ENCODE measurements at places on chromosomes 4 and X.

DNA sequence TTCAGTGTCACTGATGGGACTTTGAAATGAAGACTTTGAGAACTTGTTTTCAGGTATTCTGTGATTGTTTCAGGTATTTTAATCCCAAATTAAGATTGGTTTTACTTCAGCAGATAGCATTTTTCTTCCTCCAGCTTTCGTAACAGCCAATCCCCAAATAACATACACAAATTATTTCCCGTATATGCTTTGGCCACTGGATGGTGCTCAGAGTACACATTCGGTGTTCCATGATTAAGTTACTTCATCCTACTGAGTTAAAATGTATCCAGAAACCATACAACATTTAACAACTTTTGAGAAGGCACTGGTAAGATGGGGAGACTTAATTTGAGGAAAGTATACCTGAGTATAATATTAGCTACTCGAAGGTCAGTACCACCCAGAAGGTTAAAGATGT, 233.4 kb upstream of the FAM47A start:
- DNase-seq: no peak

DNA sequence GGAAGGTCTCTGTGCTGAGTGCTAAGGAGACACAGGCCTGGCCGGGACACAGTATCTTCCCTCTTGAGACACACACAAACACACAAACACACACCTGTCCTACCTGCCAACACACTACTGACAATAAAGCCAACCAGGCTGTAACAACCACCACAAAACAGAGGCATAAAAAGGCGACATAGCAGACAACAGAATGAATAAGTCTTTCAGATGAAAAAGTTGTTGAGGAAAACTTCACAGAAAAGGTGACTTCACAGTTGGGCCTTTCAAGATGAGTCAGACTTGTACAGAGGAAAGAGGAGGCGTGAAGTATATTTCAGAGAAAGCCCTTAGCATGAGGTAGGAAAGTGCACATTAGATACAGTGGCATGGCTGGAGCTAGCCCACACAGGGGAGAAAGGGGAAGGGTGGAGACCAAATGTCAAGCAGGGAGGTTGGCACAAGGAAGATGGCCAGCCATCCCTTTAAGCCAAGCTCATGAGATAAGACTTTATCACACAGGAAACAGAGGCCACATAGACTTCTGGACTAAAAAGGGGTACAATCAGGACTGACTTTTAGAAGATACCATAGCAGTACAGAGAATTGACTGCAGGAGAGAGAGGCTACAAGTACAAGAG, 54.0 kb downstream of the SLC9A7 start:
- no peak for DNase-seq

DNA sequence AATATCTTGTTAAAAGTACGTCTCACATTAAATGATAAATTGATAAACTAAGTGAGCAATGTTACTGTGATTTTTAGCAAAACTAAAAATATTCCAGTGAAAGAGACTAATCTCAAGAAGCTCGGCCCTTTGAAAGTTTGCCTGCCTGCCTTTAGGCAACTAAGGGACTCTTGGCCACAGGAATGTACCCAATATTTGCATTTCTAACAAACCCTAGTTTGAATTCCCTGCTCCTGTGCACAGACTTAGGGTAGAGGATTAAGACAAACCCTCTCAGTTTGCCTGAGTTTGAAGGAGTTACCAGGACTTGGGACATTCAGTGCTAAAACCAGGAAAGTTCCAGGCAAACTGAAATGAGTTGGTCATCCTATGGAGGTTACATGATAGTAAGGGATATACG, 157.1 kb downstream of the SCFD2 start:
- no peak for DNase-seq

DNA sequence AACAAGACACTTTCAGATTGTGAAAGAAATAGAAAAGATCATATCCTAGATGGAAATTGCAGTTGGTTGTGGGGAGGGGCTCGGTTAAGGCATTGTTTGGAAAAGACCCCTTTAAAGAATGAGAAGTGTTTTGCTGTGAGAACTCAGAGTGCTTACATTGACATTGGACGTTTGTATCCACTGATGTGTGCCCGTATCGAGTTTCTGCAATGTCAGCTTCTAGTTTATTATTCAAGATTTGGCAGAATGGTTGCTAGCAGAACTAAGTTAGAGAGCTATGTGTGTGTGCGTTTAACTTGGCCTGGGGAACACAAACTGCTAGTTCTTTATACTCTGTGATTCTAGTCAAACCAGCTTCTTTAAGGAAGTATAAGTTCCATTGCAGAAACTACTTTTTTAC, 2702.5 kb downstream of the PCDH7 start:
- DNase-seq: no peak

DNA sequence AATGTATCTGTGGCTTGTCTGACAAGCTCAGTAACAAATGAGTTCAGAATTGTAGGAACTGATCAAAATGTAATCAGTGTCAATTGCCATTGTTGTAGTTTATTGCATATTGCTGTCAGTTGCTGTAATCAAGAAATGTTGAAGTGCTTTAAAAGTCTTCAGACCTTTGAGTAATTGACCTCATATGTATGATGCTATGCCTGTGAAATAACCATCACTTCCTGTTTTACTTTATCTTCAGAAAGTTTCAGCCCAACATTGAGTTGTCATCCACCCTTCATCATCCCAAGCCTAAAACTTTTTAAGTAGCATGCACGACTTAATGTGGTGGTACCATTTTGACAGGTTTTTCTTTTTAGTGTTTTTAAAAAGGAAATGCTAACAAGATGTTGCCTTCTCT, 212.4 kb downstream of the ARHGAP10 start:
- no peak for DNase-seq

DNA sequence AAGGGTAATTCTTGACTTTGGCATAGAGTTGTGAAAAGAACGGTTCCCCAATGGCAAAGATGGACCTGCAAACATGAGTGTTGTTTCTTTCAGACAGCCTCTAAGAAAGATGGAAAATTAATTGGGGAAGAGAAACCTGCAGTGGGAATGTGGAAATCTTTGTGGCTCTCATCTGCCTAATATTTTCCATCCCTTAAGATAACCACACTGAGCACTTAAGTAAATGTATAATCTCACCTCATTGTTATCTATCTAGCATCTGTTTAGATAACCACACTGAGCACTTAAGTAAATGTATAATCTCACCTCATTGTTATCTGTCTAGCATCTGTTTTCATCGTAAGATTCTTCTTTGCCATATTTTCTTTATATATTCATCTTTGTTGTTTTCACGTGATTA, 149.3 kb downstream of the NWD2 start:
- peak; percentile 3 for DNase-seq

DNA sequence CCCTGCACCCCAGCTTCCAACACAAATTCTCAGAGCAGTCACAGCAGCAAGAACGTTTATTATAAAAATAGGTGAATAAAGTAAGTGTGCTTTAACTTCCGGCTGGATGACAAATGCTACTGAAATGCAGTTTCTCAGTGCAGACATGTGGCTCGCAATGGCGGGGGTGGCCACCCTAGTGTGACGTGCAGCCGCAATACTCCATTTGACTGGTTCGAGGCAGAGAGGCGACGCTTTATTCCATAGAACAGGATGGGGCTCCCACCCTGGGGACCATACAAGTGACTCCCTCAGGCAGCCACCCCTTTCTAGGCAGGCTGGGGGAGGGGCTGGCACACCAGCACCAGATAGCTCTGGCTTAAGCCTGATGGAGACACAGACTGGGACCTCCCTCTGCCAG, 14.5 kb downstream of the TNIP2 start:
- DNase-seq: no peak

DNA sequence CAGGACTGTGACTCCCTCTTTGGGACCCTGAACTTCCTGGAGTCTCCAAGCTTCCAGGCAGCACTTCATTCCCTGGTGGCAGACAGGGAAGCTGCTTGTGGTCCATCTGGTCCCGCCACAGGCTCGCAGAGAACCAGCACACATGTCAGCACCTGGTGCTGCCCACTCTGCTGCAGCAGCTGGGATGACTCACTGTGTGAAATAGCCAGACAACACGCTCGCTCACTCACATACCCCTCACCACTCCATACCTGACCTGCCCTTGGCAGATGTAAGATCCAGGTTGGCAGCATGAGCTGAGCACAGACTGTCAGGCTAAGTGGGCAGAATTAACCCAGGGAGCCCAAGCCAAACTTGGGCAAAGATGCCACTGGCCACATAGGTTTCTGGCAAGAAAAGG, 613.5 kb downstream of the PCDH18 start:
- DNase-seq: no peak

- DNase-seq: no peak
Observed at GRCh38 chr4:36332023-36332781, 50.8 kb downstream of the DTHD1 start.

DNA sequence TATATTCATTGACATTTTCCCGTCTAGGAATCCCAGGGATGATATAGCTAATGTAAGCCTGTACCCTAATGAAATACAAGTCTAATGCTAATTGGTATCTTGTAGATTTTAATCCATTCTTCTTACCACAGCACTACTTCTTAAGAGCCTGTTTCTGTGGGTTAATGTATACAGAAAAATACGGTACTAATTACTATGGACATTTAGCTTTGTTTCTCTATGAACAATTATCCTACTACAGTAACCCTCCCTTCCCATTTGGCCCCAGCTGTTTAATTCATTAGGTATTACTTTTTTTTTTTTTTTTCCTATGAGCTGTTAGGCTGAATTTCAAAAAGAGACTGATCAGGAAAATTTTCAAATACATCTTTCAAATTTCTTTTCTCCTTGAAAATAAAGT, 245.1 kb upstream of the SLC7A11 start:
- DNase-seq: no peak

- no peak for DNase-seq
Observed at GRCh38 chrX:936979-937769, 275.3 kb downstream of the CRLF2 start.

GRCh38 chr4:110793890-110794554, 171.1 kb upstream of the PITX2 start:
- DNase-seq: no peak

DNA sequence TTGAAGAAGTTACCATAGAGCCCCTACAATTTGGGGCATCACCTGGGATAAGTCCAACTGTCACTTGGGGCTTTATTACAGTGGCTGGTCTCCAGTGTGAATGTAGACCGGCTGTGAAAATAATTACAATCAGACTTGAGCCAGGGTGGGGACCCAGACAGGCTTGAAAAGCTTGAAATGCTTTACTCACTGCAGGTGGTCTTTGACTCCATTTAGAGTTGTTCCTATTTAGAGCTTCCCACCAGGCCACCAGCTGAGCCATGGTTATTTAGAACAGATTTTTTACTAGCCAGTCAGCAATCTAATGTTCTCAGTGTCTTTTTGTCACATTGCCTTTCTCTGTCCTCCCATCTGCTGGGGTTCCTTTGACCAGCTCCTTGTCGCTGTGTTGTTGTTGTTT, 5.7 kb downstream of the ARHGAP10 start:
- DNase-seq: no peak

DNA sequence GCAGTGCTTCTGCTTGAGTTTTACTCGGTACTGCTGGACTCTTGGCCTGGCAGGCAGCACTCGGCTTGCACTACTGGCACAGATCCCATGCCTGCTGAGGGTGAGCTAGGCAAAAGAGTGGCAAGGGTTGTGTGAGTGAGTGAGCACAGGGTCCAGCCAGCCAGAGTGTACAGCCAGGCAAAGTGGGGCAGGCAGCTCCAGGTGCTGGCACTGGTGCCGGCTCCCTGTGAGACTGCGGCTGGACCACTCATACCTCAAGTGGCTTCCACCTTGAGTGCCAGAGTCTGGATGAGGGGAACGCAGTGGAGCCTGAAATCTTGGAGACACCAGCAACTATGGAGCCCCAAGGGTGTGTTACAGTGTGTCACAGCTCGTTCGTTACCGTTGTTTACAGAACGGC, 1451.9 kb upstream of the AGA start:
- DNase-seq: no peak
